BE2C (cell line): ENCODE measurements at places on chromosomes 5 and 9.

GRCh38 chr5:128586848-128587247, 48.8 kb upstream of the FBN2 start:
- no peak for DNase-seq

DNA sequence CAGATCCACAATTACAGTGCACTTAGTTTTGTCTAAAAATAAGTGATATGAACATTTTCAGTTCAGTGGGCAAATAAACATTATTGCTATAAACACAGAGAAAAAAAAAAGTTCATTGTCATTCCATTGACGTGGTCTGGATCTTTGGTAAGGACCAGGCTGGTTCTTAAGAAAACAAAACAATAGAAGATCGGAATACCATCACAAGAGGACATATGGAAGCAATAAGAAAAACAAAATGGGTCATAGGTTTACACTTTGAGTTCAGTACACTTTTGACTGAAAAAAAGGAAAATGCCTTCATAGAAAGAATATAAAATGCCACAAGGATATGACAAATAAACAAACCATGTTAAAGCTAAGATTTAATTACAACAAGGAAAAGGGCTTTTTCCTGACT, 289.5 kb upstream of the TYRP1 start:
- no peak for DNase-seq

- DNase-seq, result no peak
Measured at GRCh38 chr5:112270299-112271293, 148.5 kb downstream of the EPB41L4A start.

GRCh38 chr5:143236682-143237081, 166.8 kb downstream of the NR3C1 start:
- DNase-seq, result no peak

DNA sequence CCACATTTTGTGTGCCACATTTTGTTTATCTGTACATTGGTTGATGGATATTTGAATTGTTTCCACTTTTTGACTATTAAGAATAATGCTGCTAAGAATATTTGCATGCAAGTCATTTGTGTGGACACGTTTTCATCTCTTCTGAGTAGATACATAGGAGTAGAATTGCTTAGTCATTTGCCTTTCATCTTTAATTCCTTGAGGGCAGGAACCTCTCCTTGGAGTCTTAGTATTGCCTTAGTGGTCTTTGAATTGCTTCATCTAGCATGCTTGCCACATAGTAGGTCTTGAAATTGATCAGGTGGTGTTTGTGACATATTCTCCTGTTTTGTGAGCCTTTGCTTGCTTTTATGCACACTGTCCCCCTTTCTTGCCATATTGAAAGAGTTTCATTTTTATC, 128.5 kb downstream of the NR3C1 start:
- no peak for DNase-seq

GRCh38 chr5:131627207-131627865, 7.7 kb downstream of the RAPGEF6 start:
- no peak for DNase-seq

DNA sequence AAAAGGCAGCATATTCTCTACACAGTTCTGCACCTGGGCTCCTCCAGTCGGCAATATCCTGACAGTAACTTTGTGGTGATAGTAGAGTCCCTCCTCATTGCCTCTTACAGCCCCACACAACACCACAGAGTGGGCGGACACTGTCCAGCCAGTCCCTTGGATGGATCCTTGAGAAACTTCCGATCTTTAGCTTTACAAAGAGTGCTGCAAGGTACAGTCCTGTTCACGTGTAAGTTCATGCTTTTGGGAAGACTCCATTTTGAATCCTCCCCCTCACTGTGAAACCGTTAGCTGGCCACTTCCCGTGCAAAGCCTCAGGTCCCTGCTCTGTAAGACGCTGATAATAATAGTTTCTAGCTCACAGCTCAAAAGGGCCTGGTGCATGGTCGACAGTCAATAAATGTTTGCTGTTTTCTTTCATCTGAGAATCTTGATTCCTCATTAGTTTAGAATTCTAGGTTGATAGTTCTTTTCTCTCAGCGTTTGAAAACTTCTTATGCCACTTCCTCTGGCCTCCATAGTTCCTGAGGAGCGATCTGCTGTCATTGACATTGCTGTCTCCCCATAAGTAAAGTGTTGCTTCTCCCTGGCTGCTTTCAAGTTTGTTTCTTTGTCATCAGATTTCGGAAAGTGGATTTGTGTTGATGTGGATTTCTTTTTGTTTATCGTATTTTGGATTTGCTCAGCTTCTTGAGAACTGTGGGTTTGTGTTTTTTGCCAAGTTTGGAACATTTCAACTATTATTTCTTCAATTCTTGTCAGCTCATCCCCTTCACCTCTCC, 82.9 kb downstream of the COL23A1 start:
- DNase-seq, result no peak

DNA sequence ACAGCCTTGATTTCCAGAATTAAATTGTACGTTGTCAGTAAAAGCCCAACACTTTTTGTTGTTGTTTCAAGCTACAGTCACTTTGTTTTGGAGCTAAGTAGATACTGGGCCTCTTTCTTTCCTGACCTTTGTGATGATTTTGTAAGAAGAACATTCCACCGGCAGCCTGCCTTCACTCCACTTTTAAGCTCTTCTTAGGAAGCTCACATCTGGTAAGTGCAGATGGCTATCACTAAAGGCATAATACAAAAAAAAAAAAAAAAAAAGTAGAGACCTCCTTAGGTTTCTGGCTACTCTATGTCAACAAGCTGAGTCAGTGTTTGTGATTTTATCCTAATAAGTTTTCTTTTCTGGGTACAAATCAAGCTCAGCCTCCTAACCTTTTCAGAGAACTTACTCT, 1922.1 kb upstream of the WWC1 start:
- DNase-seq, result no peak

DNA sequence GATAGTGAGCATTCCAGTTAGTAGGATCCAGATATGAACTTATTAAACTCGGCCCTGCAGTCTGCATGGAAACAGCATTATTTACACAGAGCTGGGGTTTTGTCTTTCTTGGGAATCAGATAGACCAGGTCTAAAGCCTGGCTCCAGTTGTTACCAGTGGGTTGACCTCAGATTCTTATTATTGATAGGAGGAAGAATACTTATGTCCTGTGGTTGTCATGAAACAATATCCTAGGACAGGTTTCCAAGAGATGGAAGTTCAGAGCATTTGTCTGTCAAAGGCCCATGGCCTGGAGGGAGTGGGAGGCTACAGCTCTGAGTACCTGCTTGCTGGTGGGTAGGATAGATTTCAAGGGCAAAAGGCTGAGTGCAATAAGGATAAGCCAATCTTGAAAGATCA, 129.2 kb downstream of the BOD1 start:
- no peak for DNase-seq

DNA sequence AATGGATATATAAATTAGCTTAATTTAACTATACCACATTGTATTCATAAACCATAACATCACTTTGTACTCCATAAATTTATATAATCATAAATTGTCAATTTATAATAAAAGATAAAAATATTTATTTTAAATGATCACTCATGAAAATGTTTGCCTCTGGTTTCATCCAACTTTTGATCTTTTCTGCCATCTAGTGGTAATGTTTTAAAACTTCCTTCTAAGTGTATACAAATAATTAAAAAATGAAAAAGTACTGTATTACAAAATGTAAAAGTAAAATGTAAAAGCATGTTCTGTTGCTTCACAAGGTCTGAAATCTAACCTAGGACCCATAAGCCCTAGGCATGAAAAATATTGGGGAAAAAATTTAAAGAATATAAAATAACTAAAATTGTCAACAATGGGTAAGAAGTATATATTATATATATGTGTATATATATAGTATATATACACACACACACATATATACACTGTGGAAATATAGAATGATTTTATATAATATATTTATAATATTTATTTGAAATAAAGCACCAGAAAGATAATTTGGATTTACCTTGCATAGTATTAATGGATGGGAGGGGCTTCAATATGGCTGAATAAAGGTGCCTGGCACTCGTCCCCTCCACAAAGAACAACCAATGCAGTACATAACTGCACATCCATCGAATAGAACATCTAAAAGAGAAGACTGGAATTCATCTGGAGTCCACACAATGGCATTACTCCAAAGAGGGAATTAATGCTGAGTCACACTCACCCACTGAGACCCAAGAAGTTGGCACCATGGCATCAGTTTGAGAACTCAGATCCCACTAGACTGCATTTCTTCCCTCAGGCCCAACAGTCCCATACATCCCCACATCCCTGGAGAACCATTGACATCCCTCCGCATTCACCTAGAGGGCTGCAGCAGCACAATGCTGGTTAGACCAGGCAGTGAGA, 32.5 kb downstream of the ANXA1 start:
- DNase-seq, result no peak

- peak; percentile 48 for DNase-seq
Measured at GRCh38 chr5:67160985-67161384, 35.6 kb downstream of the CD180 start.

DNA sequence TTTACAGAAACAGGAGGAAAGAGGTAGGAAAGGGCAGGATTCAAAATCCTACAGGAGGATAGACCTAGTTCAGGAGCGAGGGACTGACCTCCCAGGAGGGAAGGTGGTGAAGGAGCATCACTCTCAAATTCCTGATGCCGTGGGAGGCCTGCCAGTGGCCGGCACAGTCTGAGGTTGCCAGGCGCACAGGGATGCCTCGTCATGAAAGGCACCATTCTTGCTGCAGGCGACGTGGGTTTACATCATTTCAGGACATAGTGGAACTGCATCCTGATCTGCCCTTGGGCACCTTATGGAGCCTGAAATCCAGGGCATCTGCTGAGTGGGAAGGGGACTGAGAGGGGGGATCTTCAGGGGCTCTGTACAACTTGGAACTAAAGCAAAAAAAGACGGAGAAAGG, 163.2 kb upstream of the S1PR3 start:
- DNase-seq, result peak; percentile 83

DNA sequence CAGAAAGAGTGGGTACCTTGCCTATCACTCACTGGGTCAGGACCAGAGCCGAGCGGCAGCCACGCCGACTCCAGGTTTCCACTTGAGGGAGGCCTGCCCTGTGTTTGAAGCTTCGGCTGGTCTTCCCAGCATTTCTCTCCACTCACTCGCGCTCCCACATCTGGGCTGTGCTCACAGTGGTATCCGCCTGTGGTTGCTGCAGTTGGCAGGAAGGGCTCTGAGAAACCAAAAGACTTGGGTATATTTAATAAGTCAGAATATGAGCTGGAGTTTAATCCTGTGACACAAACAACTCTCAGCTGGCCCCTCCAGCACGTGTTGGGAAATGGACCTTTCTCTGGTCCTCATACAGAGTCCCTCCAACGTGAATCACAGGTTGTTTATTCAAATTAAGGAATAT, 70.9 kb downstream of the SPRY4 start:
- DNase-seq, result no peak

DNA sequence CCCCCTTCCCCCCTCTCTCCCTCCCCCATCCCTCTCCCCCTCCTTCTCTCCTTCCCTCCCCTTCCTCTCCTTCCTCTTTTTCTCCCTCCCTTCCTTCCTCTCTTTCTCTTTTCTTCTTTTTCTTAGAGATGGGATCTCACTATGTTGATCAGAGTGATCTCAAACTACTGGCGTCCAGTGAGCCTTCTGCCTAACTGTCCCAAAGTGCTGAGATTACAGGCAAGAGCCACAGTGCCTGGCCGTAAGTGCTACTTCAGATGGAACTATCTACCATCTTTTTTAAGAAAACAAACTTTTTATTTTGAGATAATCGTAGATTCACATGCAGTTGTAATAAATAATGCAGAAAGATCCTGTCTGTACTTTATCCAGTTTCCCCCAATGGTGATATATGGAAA, 6.3 kb downstream of the RCL1 start:
- no peak for DNase-seq

- no peak for DNase-seq
Measured at GRCh38 chr5:74155501-74155900, 485.0 kb downstream of the ENC1 start.

GRCh38 chr9:114911167-114911821, 19.1 kb downstream of the TNFSF8 start:
- peak; percentile 10 for DNase-seq

- DNase-seq, result no peak
Measured at GRCh38 chr9:83681490-83681889, 26.3 kb downstream of the UBQLN1 start.

DNA sequence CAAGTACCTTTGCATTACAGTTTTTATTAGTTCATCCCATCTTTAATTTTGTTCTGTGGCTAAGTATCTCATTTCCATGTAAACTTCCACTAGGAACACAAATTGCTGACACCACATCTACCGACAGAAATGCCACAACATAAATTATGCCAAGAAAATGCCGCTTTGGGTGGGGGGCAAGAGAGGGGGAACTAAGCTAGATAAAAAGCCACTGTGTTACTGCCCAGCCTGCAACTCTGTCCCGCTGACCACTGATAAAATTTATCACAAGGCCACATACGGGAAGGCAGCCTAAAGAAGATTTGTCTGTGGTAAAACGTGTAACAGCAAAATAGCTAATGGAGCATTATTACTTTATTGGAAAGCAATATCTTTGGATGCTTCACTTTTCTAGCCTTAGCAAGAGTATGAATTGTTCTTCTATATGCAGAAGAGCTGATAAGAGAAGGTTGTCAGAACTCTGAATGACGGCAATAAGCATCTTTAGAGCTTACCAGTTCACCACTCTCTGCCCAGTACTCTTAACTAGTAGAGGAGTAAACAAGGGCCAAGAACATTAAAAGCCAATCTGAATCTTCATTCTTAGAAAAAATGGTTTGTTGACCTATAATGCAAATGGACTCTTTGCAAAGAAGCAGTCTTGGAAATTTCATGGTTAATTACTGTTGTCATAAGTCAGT, 172.2 kb upstream of the MEF2C start:
- DNase-seq, result no peak
